ENCODE measurements at places on chromosomes 5 and 9.

GRCh38 chr5:84634256-84634655, 249.6 kb upstream of the EDIL3 start:
- DNase-seq, result no peak
- H3K4me3 ChIP-seq, result no peak overlapping the region
- H3K27ac ChIP-seq, result no peak overlapping the region
- no peaks in the 10 kb centered on the region for H3K36me3 ChIP-seq
- no peaks in the 10 kb centered on the region for H3K4me1 ChIP-seq

DNA sequence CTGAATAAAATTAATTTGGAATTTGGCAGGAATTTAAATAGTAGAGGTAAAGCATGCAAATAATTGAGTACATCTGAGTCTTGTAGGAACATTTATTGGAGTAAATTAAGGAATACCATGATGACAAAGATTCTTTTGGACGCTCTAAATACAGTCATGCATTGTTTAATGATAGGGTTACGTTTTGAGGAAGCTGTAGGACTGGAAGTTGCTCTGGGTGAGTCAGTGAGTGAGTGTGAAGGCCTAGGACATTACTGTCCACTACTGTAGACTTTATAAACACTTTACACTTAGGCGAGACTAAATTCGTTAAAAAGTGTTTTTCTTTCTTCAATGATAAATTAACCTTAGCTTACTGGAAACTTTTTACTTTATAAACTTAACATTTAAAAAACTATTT, 113.0 kb downstream of the FAM170A start:
- no peaks in the 10 kb centered on the region for H3K4me1 ChIP-seq
- no peaks in the 10 kb centered on the region for H3K27me3 ChIP-seq
- no peak for DNase-seq
- no peaks in the 10 kb centered on the region for H3K36me3 ChIP-seq
- H3K27ac ChIP-seq, result no peak overlapping the region
- no peak overlapping the region for H3K4me3 ChIP-seq

- H3K4me3 ChIP-seq, result no peak overlapping the region
- H3K4me1 ChIP-seq, result peaks cover 43% of the 10 kb centered on the region
- H3K27ac ChIP-seq, result no peak overlapping the region
- DNase-seq, result no peak
- H3K36me3 ChIP-seq, result no peaks in the 10 kb centered on the region
These were observed 55.6 kb downstream of the RXRA start for GRCh38 chr9:134381671-134382516.

GRCh38 chr5:175868348-175868723, 3.0 kb upstream of the CPLX2 start:
- no peak overlapping the region for H3K27ac ChIP-seq
- H3K4me1 ChIP-seq, result no peaks in the 10 kb centered on the region

DNA sequence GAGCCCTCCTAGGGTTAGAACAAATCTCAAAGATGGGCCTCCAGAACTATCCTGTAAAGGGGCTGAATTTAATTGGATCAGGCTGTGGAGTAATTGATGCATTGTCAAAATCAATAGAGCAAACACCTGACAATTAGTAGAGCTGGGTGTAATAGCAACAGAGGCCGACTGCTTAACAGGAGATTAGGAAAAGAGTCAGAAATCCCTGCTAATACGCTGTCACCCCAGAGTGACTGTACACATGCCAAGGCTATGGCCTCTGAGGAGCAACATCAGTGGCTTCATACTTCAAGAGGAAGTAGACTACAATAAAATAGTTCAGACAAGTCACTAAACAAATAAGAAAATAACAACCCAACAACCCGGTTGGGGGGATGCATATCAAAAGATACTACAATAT, 18.7 kb upstream of the GRPEL2 start:
- H3K27ac ChIP-seq, result no peak overlapping the region
- DNase-seq, result no peak
- no peaks in the 10 kb centered on the region for H3K4me1 ChIP-seq
- no peak overlapping the region for H3K4me3 ChIP-seq
- no peaks in the 10 kb centered on the region for H3K27me3 ChIP-seq

GRCh38 chr5:32714836-32715235, 3.7 kb downstream of the NPR3 start:
- H3K27ac ChIP-seq, result no peak overlapping the region
- no peaks in the 10 kb centered on the region for H3K36me3 ChIP-seq
- peaks cover 3% of the 10 kb centered on the region for H3K4me1 ChIP-seq
- H3K27me3 ChIP-seq, result peaks cover 33% of the 10 kb centered on the region

DNA sequence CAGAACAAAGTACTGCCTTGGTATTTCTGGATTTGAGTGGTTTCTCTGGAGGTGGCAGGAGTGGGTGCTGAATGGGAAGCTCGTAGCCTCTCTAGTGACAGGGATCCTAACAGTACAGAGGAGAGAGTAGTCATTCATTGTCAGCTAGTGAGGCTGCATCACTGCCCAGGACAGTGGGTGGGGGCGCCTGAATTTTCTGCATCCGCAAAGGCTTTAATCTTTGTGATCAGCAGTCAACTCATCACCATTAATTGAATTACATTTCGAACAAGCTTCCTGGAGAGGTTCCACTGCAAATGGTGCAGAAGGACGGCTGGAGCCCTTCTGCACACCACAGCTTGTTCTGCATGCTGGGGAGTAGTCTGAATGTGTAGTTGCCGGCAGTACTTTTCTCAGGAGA, 77.5 kb downstream of the HSPA4 start:
- no peaks in the 10 kb centered on the region for H3K27me3 ChIP-seq
- H3K4me1 ChIP-seq, result no peaks in the 10 kb centered on the region
- H3K27ac ChIP-seq, result no peak overlapping the region
- DNase-seq, result no peak
- no peak overlapping the region for H3K4me3 ChIP-seq

DNA sequence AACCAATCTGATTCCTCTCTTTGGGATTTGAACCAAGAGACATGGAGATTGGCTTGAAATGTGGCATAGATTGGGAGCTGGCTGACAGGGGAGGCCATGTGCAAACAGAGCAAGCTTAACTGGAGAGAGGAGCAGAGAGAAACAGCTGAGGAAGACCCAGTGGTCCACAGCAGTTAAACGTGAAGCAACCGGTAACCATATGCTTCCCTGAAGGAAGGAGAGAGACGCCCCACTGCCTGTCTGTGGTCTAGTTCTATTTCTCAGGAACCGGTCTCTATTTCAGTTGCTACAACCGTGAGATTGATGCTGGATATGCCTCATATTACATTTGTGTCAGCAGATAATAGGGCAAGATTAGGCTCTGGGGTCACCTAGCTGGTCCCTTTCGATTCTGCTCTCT, 13.6 kb upstream of the GAS1 start:
- no peak overlapping the region for H3K27ac ChIP-seq
- no peaks in the 10 kb centered on the region for H3K27me3 ChIP-seq
- H3K36me3 ChIP-seq, result no peaks in the 10 kb centered on the region
- no peak overlapping the region for H3K4me3 ChIP-seq

GRCh38 chr5:95184924-95185323, 100.0 kb downstream of the MCTP1 start:
- H3K36me3 ChIP-seq, result no peaks in the 10 kb centered on the region
- no peaks in the 10 kb centered on the region for H3K27me3 ChIP-seq
- no peak overlapping the region for H3K4me3 ChIP-seq
- H3K4me1 ChIP-seq, result no peaks in the 10 kb centered on the region
- no peak for DNase-seq

GRCh38 chr9:136051837-136052471, 43.1 kb downstream of the NACC2 start:
- peak overlapping the region; percentile 67 for H3K4me3 ChIP-seq
- DNase-seq, result peak; percentile 80
- H3K4me1 ChIP-seq, result peaks cover 22% of the 10 kb centered on the region
- H3K36me3 ChIP-seq, result no peaks in the 10 kb centered on the region
- no peaks in the 10 kb centered on the region for H3K27me3 ChIP-seq

DNA sequence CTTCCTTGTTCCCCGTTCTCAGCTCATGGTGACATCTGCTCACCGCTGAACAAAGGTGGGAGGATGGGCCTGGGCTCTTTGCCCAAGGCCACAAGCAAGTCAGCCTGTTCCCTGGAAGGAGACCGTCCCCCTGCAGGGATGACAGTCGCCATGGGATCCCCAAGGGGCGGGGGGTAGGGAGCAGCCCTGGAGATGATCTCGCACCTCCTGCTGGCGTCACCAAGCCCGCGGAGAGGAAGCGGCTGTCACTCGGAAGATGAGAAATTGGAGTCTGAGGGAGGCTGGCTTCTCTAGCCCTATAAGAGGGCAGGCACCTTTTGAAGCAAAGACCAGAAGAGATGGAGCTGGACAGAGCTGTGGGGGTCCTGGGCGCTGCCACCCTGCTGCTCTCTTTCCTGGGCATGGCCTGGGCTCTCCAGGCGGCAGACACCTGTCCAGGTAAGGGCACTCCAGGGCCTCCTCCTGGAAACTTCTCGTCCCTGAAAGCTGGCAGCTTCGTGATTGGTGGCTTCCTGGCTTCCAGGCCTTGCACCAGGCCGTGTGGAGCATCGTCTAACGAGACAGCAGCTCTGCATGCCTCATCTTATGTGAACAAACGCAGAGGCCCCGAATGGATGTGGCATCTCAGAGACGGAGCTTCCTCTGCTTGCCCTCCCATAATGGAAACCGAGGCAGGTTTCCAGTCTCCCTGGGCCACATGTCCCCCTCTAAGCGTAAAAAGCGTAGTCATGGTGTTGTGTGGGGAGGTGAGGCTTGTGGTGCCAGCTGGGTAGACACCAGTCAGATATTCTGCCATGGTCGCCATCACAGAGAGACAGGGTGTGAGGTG, at the start of gene FCN2:
Gene FCN2 (plus strand): TSS at position 327 of the 829 bp plus-strand sequence. CDS start 12 bp downstream, at position 339.
- DNase-seq, result peak; percentile 10
- no peak within 1 kb of the TSS for H3K27ac ChIP-seq
- H3K4me1 ChIP-seq, result no peaks in the 10 kb centered on the region
- no peaks in the 10 kb centered on the region for H3K36me3 ChIP-seq
- no peak within 1 kb of the TSS for H3K4me3 ChIP-seq
- no peaks in the 10 kb centered on the region for H3K27me3 ChIP-seq

- H3K27me3 ChIP-seq, result no peaks in the 10 kb centered on the region
- peaks cover 21% of the 10 kb centered on the region for H3K4me1 ChIP-seq
- DNase-seq, result peak; percentile 67
- no peak overlapping the region for H3K27ac ChIP-seq
- H3K4me3 ChIP-seq, result peak overlapping the region; percentile 53
These were observed 23.1 kb downstream of the SLC25A25 start for GRCh38 chr9:128091144-128091543.

DNA sequence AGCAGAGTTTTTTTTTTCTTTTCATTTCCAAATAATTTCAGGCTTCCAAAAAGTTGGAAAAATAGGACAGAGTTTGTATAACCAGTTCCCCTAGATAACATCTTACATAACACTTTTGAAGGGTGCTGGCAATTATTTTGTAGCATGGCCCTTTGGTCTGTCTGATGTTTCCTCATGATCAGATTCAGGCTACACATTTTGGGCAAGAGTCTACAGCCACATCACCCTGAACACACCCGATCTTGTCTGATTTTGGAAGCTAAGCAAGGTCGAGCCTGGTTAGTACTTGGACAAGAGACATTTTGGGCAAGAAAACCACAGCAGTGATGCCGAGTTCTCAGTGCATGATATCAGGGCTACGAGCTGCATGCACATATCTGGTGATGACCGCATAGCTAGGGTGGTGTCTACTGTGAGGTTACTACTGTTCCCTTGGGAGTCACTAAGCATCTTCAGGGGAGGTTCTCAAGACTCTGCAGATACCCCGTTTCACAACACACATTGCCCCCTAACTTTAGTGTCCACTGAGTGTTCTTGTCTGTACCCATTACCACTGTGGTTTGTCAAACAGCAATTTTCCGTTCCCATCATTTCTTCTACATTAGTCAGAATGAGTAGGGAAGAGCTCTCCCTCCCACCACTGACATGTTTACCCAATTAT, 86.2 kb downstream of the TTC39B start:
- no peaks in the 10 kb centered on the region for H3K4me1 ChIP-seq
- H3K27me3 ChIP-seq, result no peaks in the 10 kb centered on the region
- H3K4me3 ChIP-seq, result no peak overlapping the region
- DNase-seq, result no peak

DNA sequence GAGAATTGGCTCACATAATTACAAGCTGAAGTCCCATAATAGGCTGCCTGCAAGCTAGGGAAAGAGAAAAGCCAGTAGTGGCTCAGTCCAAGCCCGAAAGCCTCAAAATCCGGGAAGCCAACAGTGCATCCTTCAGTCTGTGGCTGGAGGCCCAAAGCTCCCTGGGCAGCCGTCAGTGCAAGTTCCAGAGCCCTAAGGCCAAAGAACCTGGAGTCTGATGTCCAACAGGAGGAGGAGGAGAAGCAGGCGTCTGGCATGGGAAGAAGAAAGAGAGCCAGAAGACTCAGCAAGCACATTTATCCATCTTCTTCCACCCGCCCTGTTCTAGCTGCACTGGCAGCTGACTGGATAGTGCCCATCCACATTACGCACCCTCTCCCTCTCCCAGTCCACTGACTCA, 213.4 kb downstream of the GAS1 start:
- no peaks in the 10 kb centered on the region for H3K36me3 ChIP-seq
- DNase-seq, result no peak
- H3K4me3 ChIP-seq, result no peak overlapping the region
- no peaks in the 10 kb centered on the region for H3K4me1 ChIP-seq
- H3K27ac ChIP-seq, result no peak overlapping the region
- no peaks in the 10 kb centered on the region for H3K27me3 ChIP-seq

DNA sequence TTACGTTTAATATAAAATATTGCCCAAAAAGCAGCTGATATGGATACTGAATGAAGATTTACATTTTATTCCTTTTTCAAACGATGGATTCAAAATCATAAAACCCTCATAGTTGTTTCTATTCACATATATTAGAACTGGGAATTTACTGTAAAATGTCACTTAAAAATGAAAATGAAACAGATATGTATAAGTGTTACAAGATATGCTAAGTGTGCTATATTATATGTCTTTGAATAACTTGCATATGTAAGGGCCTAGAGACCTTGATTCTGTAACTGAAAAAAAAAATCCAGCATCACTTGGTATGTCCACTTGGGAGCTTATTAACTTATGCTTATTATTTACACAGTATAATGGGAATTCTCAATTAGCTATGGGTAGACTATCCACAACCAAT, 43.2 kb downstream of the RFX3 start:
- H3K36me3 ChIP-seq, result no peaks in the 10 kb centered on the region
- no peaks in the 10 kb centered on the region for H3K4me1 ChIP-seq
- H3K4me3 ChIP-seq, result no peak overlapping the region

- H3K27ac ChIP-seq, result no peak overlapping the region
- no peak overlapping the region for H3K4me3 ChIP-seq
- no peak for DNase-seq
- H3K4me1 ChIP-seq, result no peaks in the 10 kb centered on the region
- H3K36me3 ChIP-seq, result no peaks in the 10 kb centered on the region
- H3K27me3 ChIP-seq, result no peaks in the 10 kb centered on the region
These were observed 50.3 kb downstream of the HMHB1 start for GRCh38 chr5:143862271-143862670.

DNA sequence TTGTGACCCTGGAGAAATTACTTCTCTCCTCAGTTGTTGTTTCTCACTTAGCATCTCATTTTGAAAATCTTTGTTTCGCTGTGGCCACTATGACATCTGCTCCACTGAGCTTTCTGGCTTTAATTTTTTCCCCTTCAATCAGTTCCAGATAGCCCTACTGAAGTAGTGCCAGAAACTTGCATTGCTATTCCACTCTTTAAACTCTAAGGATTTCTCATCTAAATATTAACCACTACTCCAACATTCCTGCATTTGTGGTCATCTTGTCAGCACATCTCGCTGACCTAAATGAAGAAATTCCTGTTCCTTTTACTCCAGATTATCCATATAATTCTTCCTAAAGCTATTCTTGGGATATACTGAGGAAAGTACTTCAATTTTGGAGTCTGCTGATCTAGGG, 15.3 kb upstream of the NOL6 start:
- H3K4me1 ChIP-seq, result no peaks in the 10 kb centered on the region
- H3K27me3 ChIP-seq, result no peaks in the 10 kb centered on the region
- DNase-seq, result no peak
- no peaks in the 10 kb centered on the region for H3K36me3 ChIP-seq
- no peak overlapping the region for H3K27ac ChIP-seq
